ELF-1 (cell line): ENCODE measurements at places on chromosomes 5 and 9.

DNA sequence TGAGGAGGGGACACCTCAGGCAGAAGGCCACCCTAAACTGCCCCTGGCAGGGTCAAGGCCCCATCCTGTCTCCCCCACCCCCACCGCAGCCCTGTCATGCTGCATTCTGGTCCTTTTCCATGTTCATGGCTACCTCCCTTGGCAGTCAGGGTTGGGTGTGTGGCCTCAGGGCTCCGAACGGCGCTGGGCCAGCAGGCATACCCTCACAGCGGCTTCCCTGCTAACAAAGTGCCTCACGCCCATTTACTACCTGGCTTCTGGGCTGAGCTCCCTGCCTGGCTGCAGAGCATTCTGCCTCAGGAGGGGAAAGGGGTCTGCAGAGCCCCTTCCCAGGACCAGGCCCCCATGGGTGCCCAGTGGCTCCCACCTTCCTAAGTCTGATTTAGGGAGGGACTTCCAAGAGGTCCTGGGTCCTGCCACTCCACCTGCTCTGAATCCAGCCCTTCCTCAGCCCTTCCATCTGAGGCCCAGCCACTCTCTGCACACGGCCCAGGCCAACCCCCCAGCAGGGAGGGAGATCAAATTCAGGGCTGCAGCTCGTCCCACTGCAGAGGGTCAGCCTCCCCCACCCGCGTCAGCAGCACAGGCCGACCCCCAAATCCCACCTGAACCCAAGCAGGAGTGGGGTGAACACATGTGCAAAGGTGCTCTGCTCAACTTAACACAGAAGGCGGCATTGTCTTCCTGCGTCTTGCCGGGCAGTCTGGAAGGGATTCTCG lies 115.9 kb upstream of the PHYKPL start:
- DNase-seq = peak; percentile 26

GRCh38 chr5:69042915-69043654 lies 50.7 kb upstream of the SLC30A5 start:
- DNase-seq = peak; percentile 75

DNA sequence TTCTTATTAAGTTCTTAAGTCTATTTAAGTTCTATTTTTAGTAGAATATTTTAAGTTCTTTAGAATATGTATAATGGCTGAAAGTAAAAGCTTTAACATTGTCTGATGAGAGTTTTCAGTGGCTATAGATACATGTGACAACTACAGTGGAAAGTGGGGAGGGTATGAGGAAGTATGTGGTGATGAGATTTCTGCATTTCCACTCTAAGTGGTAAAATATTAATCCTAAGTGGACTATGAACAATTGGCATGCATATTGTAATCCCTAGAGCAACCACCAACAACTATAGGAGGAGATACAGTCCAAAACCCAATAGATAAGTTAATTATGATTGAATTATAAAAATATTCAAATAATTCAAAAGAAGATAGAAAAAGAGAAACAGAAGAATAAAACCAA lies 183.6 kb downstream of the GADD45G start:
- DNase-seq = no peak

DNA sequence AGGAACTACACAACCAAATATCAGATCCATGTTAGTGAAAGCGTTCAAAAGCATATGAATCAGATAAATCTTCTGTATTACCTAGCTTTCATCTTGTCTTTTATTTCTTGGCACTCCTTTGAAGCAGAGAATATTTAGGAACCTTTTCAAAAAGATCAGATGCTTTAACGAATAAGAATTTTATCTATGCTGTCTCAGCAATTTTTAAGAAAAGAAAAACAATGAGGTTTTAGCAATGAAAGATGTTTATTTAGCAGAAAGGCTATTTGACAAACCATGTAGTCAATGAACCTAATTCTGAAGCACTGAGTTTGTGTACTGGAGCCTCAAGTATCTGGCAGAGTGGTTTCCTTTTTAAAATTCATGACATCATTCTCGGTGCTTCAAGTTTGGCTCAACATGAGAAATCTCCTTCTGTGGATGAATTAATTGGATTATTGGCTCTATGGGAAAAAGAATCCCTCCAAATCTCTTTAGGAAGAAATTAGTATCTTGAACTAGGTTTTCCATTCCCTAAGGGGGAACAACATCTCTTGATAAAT lies 534.7 kb downstream of the CAAP1 start:
- DNase-seq = no peak

- no peak for DNase-seq
These were observed 624.4 kb upstream of the RORB start for GRCh38 chr9:73872701-73873100.

GRCh38 chr9:13322828-13323550 lies 43.5 kb upstream of the MPDZ start:
- peak; percentile 5 for DNase-seq

DNA sequence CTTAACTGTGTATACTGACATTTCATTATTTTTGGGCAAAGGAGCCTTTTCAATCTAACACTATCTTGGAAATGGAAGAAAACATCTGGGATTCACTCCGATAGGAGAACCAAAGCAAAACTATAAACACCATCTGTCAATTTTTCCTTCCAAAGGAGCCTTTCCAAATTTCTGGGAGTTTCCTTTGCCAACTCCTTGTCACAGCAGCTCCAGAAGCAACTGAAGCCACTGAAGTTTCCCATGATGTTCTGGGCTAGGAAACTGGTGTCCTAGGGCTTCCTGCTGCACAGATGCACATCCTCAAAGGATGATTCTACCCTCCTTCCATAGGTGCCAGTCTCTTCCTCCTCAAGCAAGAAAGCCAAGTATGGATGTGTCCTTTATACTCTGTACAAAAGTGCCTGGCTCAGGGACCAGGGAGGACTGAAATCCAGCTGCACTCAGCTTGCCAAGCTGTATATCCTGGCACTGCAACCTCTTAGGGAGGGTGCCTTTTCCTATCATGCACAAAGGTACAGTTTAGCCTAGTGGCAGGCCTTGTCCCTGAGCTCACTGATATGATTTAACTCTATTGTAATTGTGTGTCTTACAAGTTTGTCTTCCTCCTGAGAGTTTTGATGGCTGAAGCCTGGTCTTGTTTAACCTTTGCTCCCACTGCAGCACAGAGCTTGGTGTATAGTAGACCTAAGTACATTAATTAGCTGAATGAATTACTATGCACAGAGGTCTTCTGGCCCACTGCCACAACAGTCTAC lies 8.4 kb upstream of the UBAP1 start:
- no peak for DNase-seq

- DNase-seq = no peak
These were observed 3.6 kb downstream of the TRIO start for GRCh38 chr5:14146725-14147124.

DNA sequence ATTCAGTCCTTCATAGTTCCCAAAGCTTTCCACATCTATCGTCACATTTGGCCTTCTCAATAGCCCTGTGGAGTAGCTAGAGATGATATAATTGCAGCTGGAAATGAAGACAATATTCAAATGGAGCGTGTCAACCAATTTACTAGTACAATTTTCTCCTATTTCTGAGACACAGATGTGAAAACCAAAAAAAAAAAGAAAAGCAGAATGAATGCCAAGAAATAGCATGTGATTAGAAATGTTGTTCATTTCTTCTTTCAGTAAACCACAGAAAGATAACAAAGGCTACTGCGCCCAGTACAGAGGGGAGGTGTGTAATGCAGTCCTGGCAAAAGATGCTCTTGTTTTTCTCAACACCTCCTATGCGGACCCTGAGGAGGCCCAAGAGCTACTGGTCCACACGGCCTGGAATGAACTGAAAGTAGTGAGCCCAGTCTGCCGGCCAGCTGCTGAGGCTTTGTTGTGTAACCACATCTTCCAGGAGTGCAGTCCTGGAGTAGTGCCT lies 99.0 kb downstream of the MUSK start:
- no peak for DNase-seq

DNA sequence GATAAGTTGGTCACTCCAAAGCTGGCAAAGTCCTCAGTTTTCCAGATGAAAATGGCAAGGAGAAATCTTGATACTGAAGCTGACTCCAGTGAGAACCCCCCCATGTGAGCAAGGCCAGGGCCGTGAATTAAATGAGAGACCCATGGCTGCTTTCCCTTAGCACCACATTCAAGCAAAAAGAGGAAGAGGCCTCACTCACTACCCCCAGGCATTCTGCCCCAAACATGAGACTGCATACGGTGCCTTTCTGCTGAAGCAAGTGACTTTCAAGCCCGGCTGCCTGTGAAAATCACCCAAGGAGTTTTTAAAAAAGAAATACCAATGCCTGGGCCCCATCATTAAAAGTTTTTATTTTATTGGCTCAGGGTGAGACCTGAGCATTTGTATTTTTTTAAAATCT lies 66.9 kb downstream of the TMEM252 start:
- DNase-seq = no peak

- DNase-seq = peak; percentile 72
These were observed 2216.6 kb upstream of the WWC1 start for GRCh38 chr5:166074582-166075481.

DNA sequence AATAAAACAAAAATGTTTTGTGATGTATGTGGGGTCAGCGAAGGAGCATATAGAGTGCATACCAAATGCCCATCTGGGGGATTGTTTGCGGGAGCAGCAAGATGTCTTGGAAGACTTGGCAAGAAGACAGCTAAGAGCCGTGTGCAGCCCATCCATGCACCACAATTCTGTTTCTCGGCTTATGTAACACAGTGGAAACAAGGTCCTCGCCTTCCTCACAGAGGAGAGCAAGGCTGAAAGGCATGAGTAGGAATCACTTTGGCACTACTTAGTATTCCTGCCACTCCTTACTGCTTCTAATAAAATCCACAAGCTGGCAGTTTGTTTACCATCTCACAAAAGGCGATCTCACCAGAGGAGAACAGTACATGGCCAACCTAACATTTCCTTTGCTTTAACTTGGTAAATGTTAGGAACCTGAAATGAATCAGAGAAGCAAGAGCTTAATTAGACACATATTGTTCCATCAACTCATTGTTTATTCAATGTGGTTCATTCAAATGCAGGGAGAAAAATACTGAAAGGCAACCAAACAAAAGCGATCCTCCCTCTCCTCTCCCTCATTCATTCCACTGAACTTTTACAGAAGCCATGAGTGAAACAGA lies 648.1 kb downstream of the ACTL7B start:
- no peak for DNase-seq

GRCh38 chr5:133062276-133062675 lies 10.5 kb downstream of the HSPA4 start:
- DNase-seq = no peak

DNA sequence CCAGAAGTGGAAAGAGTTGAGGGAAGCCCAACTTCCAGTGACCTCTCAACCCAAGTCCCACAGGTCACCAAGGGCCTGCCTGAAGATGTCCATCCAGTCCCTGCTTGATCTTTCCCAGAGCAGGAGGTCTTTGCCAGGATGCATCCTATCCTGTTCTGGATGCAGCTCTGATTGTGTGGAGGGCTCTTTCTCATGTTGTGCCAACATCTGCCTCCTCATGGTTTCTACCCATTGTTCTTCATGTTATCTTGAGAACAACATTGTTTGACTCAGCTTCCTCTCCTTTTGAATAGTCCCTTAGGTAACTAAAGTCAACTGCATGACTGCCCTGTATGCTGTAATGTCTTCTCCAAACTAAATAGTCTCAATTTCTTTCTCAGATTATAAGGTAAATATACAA lies 169.3 kb downstream of the CCDC192 start:
- DNase-seq = no peak

- DNase-seq = no peak
These were observed 1.2 kb upstream of the ADGRV1 start for GRCh38 chr5:90557391-90557790.

GRCh38 chr9:137056739-137057415 lies 3.0 kb upstream of the ENTPD2 start:
- DNase-seq = no peak

GRCh38 chr5:132489871-132490483 lies 596 bp downstream of the IRF1 start:
- DNase-seq = peak; percentile 27

DNA sequence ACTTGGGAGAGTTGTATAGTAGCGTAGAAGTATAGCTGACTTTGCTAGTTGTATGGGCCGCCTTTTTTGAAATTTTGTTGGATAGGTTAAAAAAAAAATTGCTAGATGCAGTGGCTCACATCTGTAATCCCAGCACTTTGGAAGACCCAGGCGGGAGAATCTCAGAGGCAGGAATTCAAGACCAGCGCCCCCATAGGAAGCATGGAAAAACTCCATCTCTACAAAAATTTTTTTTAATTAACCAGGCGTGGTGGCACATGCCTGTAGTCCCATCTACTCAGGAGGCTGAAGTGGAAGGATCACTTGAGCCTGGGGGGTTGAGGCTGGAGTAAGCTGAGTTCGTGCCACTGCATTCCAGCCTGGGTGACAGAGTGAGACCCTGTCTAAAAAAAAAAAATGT lies 59.2 kb downstream of the SMC5 start:
- DNase-seq = peak; percentile 31

DNA sequence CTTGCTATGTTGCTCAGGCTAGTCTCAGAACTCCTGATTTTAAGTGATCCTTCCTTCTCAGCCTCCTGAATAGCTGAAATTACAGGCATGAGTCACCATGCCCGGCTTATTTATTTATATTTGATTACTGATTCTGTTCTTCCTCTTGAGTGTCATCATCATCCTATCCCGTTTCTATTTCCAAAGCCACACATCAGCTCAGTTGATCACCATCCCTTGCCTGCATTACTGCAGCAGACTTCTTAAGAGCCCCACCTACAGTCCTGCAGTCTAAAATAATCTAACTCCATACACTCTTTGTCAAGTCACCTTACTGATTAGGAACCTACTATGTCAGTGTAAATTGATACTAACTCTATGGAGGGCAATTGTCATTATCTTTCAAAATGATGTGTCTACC lies 138.9 kb upstream of the RAI14 start:
- DNase-seq = no peak

DNA sequence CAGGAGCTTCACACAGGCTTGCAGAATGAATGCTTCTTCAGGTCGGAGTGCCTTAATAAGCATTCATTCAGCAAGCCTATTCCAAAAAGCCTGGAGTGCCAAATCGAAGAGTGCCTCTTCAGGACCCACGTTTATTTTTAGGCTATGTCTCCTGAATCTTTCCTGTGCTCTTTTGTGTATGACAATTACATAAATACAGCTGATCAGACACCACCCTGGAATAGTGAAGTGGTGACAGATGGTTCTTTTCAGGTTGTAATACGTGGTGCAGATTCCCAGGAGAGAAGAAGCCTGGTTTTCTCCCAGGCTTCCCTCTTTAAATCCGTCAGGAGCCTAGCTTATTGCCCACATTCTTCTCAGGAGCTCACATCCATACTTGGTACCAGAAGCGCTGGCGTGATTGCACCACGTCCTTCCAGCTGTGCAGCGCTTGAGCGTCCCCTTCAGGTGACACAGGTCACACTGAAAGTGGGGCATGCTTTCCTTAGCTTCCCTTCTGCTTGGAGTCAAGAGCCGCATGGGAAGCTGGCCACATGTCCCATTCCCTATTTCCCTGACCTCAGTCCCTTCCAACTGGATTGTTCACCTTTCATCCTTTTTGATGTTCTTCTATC lies 123.1 kb downstream of the ADCY2 start:
- DNase-seq = peak; percentile 53

DNA sequence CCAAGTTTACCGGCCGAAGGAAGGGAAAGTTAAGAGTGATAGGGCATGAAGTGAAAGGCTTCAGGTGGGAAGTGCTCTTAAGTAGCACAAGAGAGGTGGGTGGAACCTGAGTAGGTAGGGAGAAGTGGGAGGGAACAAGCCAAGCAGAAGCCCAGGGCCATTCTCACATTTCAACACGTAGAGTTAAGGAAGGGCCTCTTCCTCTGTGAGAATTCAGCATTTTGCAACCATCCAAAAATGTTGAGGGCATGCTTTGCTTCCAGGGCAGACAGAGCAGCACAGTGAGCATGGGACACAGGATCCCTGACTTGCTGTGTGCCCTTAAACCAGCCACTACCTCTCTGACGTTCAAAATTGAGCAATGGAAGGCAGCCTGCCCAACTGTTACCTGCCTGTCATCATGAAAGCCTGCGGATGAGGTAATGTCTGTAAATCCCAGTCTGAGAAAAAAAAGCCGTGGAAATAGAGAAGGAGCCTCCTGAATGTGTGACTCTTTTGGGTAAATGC lies 3.3 kb downstream of the CYFIP2 start:
- DNase-seq = peak; percentile 42
